ENCODE measurements at places on chromosomes 6 and 20.

DNA sequence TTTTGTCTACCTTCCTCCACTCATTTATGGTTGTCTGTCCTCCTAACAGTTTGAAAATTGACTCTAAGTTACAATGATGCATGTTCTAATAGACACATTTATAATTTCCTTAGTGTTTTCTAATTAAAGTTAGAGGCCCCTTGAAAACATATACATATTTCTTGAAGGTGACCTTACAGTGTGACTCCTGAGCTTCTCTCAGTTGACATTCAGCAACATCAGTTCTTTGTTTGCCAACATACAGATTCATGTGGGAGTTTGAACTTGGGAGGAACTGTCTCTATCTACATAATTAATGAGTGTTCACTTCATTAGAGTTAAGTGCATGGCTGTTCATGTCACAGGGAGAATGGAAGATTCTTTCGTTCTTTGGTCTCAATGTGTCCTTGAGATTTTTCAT lies 658.2 kb downstream of the GRIK2 start:
- H3K4me3 ChIP-seq, result no peak overlapping the region
- H3K4me1 ChIP-seq, result no peaks in the 10 kb centered on the region
- no peaks in the 10 kb centered on the region for H3K36me3 ChIP-seq
- no peak for DNase-seq

- H3K4me1 ChIP-seq, result no peaks in the 10 kb centered on the region
- H3K27ac ChIP-seq, result no peak overlapping the region
- H3K27me3 ChIP-seq, result peaks cover 4% of the 10 kb centered on the region
These were observed 11.8 kb downstream of the SCML4 start for GRCh38 chr6:107812234-107812769.

GRCh38 chr6:169881398-169881797 lies 130.0 kb downstream of the ERMARD start:
- DNase-seq, result no peak
- H3K4me1 ChIP-seq, result no peaks in the 10 kb centered on the region
- no peaks in the 10 kb centered on the region for H3K36me3 ChIP-seq
- no peak overlapping the region for H3K4me3 ChIP-seq

DNA sequence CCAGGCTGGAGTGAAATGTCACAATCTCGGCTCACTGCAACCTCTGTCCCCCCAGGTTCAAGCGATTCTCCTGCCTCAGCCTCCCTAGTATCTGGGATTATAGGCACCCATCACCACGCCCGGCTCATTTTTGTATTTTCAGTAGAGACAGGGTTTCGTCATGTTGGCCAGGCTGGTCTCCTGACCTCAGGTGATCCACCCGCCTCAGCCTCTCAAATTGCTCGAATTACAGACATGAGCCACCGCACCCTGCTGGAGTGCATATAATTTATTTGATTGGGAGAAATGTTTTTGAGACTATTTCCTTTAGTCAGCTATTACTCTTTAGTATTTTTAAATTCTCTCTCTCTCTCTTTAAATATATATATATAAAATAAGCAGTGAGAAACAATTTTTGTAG lies 29.8 kb downstream of the FAM83B start:
- H3K27me3 ChIP-seq, result no peaks in the 10 kb centered on the region
- H3K27ac ChIP-seq, result no peak overlapping the region

DNA sequence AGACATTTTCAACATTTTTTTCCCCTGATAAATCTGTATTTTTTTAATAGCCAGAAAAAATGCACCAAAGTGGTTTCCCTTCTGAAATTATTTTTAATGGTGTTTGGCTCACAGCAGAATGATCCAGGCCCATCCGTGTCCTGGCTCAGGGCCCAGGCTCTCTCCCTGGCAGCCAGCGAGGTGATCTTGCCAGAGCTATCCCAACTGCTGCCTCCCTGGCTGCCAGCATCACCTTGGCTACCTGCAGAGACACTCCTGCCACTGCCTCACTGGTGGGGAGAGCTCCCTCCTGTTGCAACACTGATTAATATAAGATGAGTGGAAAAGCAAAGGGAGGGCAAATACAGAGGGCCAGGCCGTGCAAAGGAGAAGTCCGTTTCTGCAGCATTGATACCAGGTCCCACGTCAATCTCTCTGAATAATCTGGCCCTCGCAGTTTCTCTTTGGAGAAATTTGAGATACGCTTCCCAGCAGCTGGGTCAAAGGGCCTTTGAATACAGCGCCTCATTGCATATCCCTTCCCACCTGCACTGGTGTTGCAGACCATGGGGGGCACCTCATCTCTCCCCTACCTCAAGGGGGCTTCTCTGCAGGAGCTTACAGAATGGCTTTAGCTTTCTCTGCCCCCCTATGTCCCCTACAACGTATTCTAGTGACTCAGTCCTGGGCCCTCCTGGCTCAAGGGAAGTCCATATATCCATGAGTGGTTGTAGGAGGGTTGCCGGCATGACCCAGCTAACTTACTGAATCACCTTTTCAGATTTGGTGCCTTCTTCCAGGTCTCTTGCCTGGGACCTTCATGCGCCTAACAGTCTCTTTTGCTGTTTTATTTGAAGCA lies 12.8 kb upstream of the DSTN start:
- peaks cover 35% of the 10 kb centered on the region for H3K4me1 ChIP-seq
- no peaks in the 10 kb centered on the region for H3K36me3 ChIP-seq
- peak overlapping the region; percentile 90 for H3K27ac ChIP-seq
- H3K27me3 ChIP-seq, result no peaks in the 10 kb centered on the region
- peak overlapping the region; percentile 19 for H3K4me3 ChIP-seq
- peak; percentile 88 for DNase-seq

DNA sequence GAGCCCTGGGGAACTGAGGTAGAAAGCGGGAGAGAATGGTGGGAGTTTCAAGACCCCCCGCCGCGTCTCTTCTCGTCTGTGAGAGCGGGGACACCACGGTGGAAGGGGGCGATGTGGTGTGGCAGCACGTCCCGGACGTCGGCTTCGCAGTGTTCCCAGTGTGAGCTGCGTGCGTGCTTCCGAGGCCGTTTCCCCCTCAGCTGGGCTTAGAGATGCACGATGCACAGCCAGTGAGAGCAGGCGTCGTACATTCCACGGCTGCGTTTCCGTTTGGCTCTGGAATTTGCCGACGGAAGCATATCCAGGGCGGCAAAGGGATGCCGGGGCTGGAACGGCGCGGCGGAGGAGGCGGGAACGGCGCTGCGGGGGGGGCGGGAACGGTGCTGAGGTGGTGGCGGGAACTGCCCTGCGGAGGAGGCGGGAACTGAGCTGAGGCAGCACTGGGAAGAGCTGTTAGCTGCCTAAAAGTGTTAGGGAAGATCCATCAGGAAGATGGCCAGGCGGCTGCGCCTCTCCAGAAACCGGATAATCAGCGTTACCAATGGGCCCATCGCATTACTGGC lies 37.7 kb downstream of the KIF25 start:
- H3K4me3 ChIP-seq, result peak overlapping the region; percentile 51
- peak overlapping the region; percentile 79 for H3K27ac ChIP-seq
- no peaks in the 10 kb centered on the region for H3K36me3 ChIP-seq

DNA sequence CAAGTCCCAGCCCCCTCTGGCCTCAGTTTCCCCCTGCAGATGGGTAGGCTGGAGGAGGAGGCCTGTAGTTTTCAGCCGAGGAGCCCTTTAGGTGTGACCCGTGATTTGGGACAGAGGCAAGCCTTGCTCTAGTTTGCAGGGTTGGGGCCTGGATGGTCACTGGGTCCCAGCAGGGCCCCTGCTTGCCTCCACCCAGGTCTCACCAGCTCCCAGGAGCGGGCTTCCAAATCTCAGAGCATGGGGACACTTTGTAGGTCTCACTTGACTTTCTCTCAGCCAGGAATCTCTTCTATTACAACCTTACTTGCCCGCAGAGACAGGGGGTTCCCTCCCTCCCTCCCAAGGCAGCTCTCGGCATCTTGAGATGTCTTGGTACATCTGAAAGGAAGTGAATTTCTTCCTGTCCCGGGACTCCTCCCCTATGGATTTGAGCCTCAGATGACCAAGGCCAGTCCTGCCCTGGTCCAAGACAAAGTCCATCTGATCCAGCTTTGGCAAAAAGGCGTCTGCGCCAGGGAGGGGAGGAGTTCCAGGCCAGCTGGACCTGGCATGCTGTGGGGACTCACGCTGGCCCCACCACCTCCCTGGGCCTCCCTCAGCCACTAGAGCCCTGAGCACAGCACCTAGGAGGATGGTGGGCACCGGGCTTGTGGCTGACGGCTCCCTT lies 47.4 kb downstream of the SRC start:
- peaks cover 21% of the 10 kb centered on the region for H3K4me1 ChIP-seq
- H3K36me3 ChIP-seq, result peaks cover 32% of the 10 kb centered on the region
- H3K27me3 ChIP-seq, result no peaks in the 10 kb centered on the region
- H3K4me3 ChIP-seq, result no peak overlapping the region
- no peak overlapping the region for H3K27ac ChIP-seq

DNA sequence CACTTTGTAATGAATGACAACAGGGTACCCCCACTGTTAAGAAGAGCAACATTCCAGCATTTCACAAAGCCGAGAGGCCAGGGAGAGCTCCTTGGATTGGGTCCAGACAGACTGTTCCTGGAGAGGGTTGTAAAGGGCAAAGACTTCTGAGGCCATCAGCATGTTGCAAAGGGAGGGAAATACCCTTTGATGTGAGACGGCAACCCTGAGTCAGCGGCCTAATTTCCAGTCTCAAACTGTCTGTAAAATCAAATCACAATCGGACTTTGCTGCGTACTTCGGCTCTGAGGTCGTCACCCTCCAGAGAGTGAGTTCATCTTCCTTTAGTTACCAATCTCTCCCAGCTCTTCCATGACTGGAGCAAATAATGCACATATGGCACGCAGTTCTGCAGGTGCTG lies 101.0 kb upstream of the DTNBP1 start:
- no peak overlapping the region for H3K27ac ChIP-seq
- H3K27me3 ChIP-seq, result no peaks in the 10 kb centered on the region
- no peak for DNase-seq
- H3K4me3 ChIP-seq, result no peak overlapping the region

DNA sequence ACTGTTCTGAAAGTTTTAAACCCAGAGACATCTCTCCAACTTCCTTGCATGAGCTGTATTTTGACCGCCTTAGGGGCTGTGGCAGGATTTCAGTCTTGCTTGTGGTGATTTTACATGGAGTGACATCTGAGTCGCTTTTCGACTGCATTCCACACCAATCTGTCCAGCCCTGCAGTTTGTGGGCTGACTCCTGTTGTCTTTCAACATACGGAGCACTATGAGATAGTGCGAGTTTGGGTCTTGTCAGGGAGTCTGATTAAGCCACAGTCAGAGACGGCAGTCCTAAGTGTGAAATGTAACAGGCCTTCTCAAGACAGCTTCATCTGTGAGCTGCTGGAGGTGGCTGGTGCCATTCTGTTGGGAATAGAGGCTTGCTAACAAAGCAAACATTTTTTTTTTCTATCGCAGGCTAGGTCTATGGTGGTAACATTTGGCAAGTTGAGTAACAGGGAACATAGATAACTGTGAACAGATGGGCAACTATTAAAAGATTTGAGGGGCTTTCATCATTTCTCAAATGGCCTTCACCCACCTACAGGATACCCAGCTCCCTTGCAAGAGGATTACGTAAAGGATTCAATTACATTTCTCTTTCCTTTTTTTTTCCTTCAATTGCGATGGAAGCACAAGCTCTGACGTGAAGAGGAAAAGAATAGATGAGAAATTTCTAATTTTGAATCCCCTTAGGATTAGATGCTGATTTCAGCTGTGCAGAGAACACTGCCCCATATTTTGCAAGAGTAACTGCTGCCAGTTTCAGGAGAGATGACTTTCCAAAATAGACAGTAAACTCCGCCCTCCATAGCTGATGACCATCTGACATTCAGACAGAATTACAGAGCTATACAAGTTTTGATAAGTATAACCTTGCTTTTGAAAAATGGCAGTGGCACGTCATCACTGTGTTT lies 25.1 kb downstream of the CAP2 start:
- no peaks in the 10 kb centered on the region for H3K36me3 ChIP-seq
- H3K4me1 ChIP-seq, result peaks cover 4% of the 10 kb centered on the region
- no peak overlapping the region for H3K4me3 ChIP-seq
- no peak for DNase-seq
- H3K27me3 ChIP-seq, result no peaks in the 10 kb centered on the region

GRCh38 chr6:6986344-6986743 lies 121.4 kb upstream of the RREB1 start:
- no peak for DNase-seq
- H3K4me3 ChIP-seq, result no peak overlapping the region
- H3K27ac ChIP-seq, result no peak overlapping the region
- H3K4me1 ChIP-seq, result no peaks in the 10 kb centered on the region
- no peaks in the 10 kb centered on the region for H3K36me3 ChIP-seq

DNA sequence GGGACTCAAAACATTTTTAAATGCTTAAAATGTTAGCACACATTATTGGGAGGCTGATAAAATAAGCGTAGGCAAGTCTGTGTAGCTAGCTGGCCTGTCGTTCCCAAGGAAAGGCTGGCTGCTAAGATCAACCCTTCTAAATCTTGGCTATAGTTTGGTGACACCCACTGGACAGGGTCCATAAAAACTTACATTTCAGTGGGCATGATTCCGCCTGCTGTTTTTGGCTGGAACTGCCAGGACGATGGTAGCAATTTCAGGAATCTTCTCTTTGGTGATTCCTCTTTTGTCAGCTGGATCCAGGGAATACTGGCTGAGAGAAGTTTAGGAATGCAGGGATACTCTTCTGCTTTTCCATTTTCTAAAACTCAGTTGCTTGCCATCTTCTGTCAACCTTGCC lies 162.2 kb downstream of the NKAIN2 start:
- H3K4me3 ChIP-seq, result no peak overlapping the region
- no peak for DNase-seq
- H3K27ac ChIP-seq, result no peak overlapping the region
- H3K36me3 ChIP-seq, result no peaks in the 10 kb centered on the region
- H3K27me3 ChIP-seq, result no peaks in the 10 kb centered on the region

DNA sequence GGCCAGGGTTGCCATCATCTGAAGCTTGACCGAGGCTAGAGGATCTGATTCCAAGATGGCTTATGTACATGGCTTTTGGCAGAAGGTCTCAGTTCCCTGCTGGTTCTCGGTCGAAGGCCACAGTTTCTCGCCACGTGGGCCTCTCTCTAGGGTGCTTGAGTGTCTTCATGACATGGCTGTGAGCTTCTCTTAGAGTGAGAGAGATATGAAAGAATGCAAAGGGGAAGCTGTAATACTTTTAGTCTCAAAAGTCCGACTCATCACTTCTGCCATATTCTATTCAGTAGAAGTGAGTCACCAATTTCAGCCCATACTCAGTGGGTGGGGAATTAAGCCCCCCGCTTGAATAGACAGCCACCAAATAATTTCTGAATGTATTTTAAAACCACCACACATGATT lies 94.2 kb downstream of the UTRN start:
- no peaks in the 10 kb centered on the region for H3K36me3 ChIP-seq
- H3K4me3 ChIP-seq, result no peak overlapping the region
- no peak overlapping the region for H3K27ac ChIP-seq
- peaks cover 23% of the 10 kb centered on the region for H3K4me1 ChIP-seq
- DNase-seq, result no peak
- no peaks in the 10 kb centered on the region for H3K27me3 ChIP-seq

DNA sequence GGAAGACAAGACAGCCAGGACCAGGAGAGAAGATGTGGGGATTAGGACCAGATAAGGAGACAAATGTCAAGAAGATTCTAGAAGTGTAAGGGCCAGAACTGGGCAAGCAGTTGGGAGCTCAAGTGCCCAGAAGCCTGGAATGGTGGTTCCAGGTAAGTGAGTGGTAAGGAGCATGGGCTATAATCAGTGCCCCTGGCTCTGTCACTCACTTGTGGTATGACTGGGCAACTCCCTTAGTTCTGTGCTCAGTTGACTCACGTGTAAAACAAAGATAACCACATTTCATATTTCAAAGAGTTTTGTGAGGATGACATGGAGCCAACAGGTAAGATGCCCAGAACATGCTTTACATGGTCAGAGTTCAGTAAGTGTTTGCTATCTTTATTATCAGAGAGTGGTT lies 11.2 kb downstream of the CCDC167 start:
- no peaks in the 10 kb centered on the region for H3K27me3 ChIP-seq
- peaks cover 2% of the 10 kb centered on the region for H3K36me3 ChIP-seq
- peaks cover 17% of the 10 kb centered on the region for H3K4me1 ChIP-seq
